ENCODE measurements at places on chromosomes 16 and 17.
A peak's percentile ranks its signal among the peaks of the same experiment; 100 is the strongest.

- DNase-seq, result no peak
Observed at GRCh38 chr17:40915199-40915661, 22.2 kb downstream of the KRT23 start.

GRCh38 chr16:11506741-11507305, 79.9 kb downstream of the LITAF start:
- no peak for DNase-seq

GRCh38 chr17:70327723-70328122, 158.4 kb downstream of the KCNJ2 start:
- no peak for DNase-seq

GRCh38 chr16:11251525-11252481, 4.2 kb downstream of the SOCS1 start:
- DNase-seq, result peak; percentile 80

GRCh38 chr17:74959826-74960515, 12.6 kb downstream of the HID1 start:
- no peak for DNase-seq

DNA sequence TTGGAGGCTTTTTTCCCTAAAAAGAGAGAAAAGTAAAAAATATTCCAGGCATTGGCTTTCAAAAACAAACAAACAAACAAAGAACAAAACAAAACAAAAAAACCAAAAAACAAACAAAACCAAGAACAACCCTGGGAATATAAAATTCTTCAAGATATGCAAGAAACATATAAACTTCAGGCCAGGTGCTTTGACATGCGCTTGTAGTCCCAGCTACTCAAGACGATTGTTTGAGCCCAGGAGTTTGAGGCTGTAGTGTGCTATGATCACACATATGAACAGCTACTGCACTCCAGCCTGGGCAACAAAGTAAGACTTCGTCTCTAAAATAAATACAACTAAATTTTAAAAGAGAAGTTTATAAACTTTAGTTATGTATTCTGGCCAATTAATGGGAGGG, 52.5 kb upstream of the TEX2 start:
- DNase-seq, result no peak

DNA sequence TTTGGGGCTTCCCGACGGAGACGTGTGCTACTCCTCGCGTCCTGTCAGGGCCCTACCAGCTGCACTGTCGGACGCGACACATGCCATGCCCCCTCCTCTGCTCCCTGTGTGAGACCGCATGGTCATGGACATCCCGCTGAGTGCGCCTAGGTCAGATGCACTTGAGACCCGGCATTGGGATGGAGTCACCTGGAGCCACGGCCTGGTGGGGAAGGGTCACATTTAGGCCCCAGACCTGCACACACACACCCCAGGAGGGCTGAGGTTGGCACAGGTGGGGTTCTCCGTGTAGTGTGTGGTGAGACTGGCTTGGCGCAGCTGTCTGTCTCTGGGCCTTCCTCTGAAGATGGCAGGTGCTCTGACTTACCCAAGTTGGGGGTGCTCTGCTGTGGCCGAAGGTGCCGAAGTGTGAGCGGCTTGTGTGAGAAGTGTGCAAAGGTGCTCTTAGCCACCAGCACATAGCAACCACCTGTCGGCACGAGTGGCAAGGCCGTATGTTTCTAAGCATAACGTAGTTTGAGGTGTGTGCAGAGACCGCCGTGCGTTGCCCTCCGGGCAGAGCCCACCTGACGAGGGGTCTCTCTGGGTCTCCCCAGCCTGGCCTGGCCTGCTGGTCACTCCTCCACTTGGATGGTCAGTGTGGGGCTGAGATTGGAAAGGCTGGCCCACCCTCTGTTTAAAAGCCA, 108.6 kb downstream of the BANP start:
- no peak for DNase-seq

- no peak for DNase-seq
Observed at GRCh38 chr16:10039220-10040096, 142.8 kb downstream of the GRIN2A start.

DNA sequence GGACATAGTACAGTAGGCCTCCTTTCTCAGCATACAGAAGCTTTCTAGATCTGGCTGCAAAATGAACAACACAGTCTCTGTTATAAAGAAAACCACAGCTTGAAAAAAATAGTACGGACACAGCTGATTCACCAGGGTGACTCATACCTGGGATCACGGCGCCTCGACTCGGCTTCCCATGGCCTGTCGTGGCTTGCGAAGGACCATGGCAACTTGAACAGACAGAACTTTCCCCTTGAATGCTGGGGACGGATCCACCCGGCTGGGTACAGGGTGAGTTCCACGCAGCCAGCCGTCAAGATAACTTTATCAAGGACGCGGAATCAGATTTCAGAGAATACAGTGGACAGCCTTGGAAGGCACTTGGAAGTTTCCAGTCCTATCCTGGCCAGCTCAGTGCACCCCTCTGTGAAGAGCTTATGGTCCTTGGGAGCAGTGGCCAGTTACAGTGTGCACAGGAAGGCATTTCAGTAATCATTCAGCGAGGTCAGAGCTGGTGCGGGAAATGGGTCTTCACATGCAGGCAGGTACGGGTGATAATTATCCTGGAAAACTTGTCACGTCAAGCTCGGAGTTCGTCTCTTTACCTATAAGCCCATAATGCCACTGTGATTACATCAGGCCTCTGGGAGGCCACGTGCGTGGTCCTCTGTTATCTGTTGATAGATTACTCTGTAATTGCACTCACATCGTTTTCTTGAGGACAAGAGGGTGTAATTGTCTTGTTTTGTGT, 57.9 kb upstream of the MAF start:
- DNase-seq, result no peak

GRCh38 chr17:79997011-79997660, 38.5 kb downstream of the TBC1D16 start:
- peak; percentile 50 for DNase-seq
